Dermis blood vessel endothelial cell (primary cell): ENCODE measurements at places on chromosomes 7 and 10. TPM values are rescaled to one million over a fixed set of nuclear protein-coding genes. Genes with fewer than 3 reads are reported as not detected.

The CCT6A gene
- total RNA-seq: 201 and 240 TPM in 2 replicates

The PRKCQ gene
- 0.17 and 0.84 TPM in 2 replicates for total RNA-seq

The CYP3A5 gene
- total RNA-seq: not detected in 2 replicates

GRCh38 chr7:142540371-142540770 is 208.9 kb upstream of the PRSS1 start:
- DNase-seq: no peak

DNA sequence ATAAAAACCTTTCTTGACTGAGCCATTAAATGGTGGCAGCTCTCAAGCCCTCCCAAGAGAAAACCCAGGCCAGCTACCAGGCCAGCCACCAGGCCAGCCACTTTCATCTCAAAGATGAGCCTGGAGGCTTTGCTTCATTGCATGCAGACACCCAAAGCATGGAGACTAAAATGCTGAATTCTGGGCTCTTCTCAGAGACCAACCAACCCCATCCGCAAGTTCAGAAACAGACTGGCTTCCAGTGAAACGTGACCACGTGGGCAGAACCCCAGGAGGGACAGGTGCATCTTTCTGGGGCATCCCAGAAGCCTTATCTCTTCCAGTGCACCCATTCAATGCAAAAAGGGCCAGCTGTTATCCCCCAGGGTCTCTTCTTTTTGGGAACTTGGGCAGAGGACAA is 20.9 kb downstream of the CHST15 start:
- DNase-seq: no peak

- no peak for DNase-seq
Observed at GRCh38 chr7:139876622-139877283, 47.7 kb downstream of the TBXAS1 start.
